CD4-positive, alpha-beta T cell treated with Interleukin-4 for 1 hour (primary cell): ENCODE measurements at places on chromosomes 2 and 18.

DNA sequence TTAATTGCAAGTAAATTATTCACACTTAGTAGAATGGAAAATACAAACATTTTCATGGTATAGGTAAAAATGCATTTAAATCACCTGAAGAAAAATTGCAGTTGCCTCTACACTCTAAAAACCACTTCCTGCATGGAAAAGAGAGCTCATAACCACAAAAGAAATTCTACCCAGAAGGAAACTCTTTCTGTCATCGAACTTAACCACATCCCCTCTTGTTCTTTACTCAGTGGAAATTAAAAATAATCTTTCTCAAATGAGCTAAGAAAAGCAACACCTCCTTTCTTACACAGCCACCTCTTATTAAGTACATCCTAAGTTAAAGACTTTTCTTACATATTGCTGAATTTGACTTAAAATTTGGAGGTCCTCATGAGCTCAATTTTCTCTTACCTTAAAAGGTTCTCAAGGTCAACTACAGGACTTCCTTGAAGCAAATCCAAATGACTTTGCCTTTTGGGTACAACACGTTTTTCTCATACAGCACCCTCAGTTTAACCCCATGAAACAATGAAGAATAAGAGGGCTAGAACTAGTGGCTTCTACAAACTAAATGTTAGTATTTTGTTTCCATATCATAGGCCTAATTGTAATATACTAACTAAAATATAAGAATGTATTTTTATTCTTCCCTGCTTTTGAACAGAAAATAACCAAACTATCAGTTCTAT lies 109.1 kb upstream of the CRIM1 start:
- DNase-seq = no peak

DNA sequence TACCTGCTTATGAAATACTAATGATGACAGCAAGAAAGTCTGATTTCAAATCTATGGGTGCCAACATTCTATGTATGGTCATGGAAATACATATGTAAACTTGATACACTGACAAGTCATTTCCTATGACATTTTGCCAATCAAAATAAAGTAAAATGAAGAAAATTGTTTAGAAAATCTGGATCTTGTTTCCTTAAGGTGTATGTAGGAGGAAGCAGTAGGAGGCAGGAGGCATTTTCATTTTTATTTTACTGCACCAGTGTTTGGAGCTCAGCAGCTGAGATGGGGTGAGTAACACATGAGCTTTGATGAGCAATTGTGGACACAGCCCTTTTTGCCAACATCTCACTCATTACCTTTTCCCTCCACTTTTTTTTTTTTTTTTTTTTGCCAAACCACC lies 167.0 kb downstream of the AFF3 start:
- no peak for DNase-seq

DNA sequence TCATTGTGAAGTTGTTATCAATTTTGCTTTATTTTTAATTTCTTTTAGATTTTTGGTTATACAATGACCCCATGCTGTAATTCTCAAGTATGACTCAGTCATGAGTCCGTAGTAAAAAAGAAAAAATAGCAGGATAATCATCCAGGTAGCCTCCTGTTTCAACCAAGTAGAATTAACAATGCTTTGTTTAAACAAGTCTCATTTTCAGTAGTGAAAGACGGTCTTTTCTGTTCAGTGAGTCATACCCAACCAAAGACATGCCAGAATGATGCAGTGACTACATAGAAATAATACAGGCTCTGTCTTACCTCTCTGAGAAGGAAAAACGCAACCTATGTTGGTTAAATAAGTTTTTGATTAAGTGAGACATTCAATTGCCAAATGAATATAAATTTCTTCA lies 67.8 kb upstream of the DSC1 start:
- DNase-seq = no peak

DNA sequence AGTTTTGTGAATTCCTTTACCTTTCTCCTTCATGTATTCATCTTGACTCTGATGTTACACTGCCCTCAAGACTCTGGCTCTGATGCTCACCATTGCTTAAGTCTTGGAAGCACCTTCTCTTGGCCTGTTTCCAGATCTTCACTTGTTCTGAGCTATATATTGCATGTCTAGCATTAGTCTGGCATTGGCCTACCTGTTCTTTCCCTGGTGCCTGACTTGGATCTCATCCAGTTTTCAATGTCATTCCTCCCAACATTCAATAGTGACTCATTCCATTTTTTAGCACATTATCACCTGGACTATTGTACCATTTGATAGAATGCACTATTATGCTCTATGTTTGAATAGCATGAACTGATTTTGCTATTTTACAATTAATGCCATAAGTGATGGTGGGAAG lies 127.3 kb upstream of the NYAP2 start:
- DNase-seq = no peak

GRCh38 chr2:113236367-113237159 lies 42.2 kb downstream of the PAX8 start:
- DNase-seq = no peak

GRCh38 chr18:79774111-79774510 lies 23.6 kb upstream of the KCNG2 start:
- no peak for DNase-seq

DNA sequence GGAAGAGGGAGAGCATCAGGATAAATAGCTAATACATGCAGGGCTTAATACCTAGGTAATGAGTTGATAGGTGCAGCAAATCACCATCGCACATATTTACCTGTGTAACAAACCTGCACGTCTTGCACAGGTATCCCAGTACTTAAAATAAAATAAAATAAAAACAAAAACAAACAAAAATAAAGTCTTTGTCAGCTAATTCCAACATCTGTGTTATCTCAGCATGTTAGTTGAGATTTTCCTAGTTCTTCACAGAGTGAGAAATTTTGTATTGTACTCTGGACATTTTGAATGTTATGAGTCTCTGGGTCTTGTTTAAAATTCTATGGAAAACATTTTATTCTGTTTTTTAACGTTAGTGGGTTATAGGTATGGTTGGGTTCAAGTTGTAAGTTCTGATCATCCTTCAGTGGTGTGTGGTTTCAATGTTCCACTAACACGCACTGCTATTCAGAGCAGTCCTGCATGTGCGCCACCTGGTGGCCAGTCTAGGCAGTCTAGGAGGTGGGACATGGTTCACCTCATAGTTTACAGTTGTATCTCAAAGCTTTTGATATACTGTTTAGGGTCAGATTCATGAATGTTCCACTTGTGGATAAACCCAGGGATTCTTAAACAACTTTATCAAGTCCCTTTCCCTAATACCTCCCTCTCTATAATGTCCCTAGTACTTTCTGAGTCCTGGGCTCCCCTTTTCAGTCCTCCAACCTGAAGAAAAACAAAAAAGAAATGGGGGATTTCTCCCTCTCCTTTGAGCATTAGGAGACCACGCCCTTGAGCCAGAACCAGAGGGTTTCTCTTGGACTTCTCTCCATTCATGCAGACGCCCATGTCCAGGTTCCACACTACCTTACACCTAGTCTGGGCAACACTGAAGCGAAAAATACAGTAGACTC lies 213.4 kb upstream of the GATA6 start:
- peak; percentile 64 for DNase-seq

DNA sequence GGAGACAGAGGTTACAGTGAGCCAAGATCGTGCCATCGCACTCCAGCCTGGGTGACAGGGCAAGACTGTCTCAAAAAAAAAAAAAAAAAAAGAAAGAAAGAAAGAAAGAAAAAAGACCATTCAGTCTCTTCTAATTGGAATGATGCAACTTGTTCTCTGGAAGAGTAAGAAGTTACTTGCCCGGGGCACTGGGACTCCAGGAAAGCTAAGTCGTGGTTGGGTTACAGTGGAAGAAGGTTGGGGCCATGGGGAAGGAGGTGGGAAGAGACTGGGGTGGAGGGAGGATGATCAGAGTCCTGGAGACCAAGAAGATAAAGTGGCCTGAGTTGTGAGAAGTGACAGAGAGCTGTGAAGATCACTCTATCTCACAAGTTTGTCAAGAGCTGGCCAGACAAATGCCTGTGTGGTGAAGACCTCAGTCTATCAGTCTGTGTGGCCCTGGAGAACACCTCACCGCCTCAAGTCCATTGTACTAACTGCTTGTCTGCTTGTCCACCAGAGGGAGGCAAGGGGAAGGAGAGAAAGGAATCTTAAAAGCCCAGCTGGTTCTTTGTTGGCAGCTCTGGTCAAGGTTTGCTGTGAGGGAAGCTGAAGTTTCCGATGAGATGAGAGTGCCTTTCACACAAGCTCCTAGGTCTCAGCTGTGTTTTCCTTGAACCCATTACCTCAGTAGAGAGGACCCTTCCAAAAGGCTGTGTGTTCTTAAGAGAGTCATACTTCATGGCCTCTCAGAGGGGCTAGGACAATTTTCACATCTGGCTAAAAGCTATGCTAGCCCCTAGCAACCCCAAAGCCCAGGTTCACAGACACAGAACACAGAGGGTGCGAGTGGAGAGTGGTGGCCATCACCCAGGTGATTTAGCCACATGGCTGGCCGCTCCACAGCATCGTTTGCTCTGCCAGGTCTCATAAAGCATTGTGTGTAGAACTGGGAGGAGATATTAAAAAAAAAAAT lies 72.0 kb upstream of the TMEM178A start:
- no peak for DNase-seq
